ENCODE measurements at places on chromosomes 5 and 9.
A peak's percentile ranks its signal among the peaks of the same experiment; 100 is the strongest.

DNA sequence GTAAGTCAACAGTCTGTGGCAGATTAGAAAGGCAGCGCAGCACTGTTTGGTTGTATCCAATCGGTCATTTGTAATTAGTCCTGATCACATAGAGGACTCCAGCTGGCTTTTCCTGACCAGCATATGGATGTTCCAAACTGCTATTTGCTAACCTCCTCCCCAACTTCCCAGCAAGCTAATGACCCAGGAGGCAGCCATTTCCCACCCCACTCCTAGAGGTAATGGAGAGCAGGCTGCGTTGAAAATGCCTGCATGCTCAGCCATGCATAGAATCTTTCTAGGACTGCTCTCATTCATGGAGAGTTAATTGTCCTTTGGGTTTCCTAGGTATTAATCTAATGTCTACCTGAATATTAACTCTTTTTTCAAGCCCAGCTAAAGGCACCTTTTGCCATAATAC lies 850.6 kb upstream of the WWC1 start:
- no peak for DNase-seq

GRCh38 chr9:127835991-127836516 lies 18.4 kb downstream of the ENG start:
- DNase-seq: no peak

DNA sequence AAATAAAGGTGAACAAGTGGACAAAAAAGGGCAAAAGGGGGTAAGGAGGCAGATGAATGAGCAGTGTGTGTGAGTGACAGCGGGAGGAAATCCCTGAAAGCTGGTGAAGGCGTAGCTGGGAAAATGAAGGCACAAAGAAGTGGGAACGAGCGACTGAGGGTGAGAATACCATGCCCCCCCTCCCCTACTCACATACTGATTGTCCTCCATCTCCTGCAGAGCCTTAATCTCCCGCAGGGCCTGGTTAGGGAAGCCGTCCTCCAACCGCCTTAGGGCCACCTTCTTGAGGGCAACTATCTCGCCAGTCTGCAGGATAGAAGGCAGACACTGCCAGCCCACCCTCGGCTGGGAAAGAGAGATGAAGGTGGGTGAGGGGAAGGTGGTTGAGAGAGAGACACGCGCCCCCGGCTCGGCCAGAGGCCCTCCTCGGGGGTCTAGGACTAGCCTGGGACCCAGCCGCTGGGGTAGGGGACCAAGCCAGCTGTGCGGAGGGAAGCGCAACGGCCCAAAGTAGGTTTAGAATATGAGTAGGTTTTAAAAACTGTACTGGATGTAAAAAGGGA lies 522 bp downstream of the CDK20 start:
- DNase-seq: no peak

- DNase-seq: no peak
These were observed 263.9 kb downstream of the PAPPA start for GRCh38 chr9:116417464-116417863.

DNA sequence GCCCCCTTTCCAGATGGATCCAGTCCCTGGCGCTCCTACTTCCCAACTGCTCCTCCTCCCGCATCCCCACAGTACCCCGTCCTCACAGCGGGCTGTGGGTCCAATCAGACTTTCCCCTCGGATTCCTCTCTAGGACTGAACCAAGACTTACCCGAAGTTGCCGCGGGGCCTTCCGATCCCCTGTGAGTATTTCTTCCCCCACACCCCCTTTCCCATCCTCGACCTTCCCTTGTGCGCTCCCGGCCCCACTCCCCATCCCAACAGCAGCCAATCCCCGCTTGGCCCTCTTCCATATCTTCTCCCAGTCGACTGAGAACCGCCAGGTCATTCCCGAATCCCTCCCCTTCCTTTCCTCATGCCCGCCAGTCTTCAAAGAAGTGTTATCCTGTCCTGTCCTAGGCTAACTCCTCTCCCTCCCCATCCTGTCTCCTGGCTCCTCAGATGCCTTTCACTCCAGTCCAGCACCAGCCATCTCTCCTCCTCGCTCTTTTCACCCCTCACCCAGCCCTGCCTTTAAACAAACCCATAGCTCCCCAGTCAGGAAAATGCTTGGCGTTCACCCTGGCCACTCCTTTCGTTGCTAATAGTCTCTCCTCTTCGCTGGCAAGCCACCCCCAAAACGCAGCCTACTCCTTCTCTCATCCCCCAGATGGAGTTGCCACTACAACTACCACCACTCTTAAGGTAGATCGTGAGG lies 646 bp downstream of the SWI5 start:
- DNase-seq: no peak

DNA sequence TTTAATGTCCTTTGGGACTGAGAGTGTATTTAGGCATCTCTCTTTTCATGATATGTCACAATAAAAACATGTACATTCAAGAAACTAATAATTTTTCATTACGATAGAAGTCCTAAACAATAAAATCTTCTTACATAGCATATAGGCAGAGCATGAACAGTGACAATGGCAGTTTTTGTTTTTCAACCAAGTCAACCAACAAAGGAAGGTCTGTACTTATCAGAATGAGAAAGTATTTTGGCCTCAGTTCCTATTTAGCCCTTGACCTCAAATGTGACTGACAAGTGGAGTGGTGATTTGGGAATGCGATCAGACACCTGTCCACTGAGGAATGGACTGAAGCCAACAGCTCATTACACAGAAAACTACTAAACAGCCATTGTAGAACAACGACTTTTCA lies 219.5 kb downstream of the TMEM161B start:
- no peak for DNase-seq

GRCh38 chr5:74974451-74975091 lies 77.8 kb downstream of the GCNT4 start:
- no peak for DNase-seq

DNA sequence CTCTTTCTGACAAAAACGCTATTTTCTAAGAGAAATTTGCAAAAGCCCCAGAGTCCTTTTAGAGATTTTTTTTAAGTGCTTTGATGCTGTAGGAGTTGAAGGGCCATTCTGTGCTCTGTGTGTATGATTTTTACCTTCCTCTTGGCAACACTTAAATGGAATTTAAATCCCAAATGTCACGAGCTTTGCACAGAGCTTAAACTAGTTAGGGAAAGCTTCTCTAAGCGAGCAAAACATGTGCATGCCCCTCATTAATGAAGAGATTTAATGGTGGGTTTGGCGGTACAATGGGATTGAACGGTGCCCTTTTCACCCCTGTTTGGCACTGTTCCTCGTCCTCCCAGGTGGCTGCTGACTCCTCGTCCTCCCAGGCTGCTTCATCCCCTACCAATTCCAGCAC lies 220.7 kb downstream of the DRD1 start:
- DNase-seq: no peak

- DNase-seq: peak; percentile 23
These were observed 20.6 kb downstream of the SPTLC1 start for GRCh38 chr9:92094655-92095054.

DNA sequence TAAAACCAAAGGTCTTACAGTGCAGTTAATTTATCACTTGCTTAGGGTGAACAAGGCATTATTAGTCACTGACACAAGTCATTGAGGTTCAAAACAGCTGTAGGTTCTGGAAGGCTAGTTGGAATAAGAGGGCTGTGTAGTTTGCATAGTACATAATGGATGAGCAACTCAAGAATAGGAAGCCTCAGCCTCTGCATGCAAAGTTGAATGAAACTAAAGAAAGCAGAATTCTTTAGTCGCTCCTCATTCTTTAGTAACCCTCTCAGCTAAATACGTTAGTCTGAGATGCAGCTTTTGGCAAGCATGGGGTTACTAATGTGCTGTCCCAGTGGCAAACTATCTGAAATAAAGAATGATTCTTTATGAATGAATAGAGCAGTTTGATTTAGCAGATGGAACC lies 74.2 kb downstream of the ADGRV1 start:
- DNase-seq: no peak

DNA sequence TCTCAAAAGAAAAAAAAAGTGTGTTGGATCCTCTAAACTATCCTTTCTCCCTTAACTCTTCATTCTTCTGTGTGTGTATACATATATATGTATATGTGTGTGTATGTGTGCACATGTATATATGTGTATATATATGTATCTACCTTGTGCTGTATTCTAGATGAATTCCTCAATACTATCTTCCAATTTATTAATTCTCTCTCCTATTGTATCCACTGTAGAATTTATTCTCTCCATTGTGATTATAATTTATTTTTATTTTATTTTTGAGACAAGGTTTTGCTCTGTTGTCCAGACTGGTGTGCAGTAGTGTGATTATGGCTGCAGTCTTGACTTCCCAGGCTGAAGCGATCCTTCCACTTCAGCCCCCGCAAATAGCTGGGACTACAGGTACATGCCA lies 147.1 kb upstream of the ZNF618 start:
- no peak for DNase-seq

DNA sequence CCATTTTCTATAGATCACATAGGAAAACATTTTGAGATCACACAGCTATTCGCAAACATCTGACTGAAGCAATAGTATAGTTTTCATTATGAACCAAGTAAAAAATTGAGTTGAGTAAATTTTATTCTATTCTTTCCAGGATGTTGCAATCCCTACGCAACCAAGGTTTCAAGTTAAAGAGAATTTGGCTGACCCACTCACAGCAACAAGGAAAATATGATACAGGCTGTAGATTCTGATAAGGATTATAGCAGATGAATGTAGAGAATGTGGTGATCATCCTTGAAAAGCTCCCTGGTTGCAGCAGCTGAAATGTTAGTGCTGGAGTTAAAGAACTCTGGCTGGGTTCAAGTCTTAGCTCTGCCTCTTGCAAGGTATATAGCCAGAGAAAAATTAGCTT lies 4.7 kb downstream of the ABCA1 start:
- DNase-seq: no peak

DNA sequence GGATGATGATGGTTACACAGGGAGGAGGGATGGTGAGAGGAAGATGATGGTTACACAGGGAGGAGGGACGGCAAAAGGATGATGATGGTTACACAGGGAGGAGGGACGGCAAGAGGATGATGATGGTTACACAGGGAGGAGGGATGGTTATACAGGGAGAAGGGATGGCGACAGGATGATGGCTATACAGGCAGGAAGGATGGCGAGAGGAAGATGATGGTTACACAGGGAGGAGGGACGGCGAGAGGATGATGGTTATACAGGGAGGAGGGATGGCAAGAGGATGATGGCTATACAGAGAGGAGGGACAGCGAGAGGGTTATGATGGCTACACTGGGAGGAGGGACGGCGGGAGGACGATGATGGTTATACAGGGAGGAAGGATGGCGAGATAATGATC lies 64.1 kb upstream of the FCN1 start:
- DNase-seq: no peak

DNA sequence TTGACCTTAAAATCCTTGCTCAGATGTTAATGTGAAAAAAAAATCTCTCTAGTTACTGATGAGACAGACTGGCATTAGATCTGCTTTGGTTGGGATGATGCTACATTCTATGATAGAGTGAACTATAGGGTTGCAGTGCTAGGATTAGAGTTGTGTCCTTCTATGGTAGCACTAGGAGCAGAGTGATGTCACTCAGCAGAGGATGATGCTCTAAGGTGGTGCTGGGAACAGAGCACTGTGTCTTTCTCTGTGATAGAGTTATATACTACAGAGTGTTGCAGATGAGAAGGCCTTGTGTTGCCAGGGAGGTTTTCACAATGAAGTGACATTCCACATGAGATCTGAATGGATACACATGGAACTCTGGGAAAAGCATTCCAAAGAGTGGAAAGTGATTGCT lies 462.3 kb downstream of the CDH12 start:
- DNase-seq: no peak

GRCh38 chr5:173984218-173984617 lies 4.8 kb upstream of the C5orf47 start:
- no peak for DNase-seq

DNA sequence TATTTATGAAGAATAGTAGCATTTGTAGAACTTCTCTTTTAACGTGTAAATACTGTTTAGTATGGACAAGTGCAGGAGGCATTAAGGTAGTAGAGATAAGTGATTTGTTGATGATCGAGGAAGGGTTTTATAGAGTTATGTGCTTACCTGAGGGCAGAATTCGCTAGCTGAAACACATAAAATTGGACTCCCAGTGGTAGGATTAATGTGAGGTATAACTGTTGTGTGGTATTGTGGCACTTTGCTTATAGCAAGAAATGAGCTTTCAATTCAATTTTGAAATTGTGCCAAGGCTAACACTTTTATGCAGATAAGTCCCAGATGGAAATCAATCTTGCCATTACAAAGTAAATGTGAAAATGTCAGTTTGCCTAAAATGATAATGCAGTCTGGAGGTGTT lies 1.2 kb downstream of the AP3S1 start:
- DNase-seq: no peak

DNA sequence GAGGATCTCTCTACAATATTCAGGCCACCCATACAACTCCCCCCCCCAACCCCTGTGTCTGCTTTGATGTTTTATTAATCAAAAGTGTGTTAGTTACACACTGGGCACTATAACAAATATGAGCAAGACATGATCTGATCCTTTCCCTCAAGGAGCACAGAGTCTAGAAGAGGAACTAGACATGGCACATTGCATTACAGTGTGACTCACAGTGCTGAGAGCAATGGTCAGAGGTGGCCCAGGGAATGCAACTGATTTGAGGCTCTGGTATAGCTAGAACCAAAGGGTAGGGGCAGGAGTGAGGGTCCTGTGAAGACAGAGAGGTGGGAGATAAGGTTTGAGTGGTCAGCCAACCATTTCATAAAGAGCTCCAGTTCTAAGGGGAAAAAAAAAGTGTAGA lies 539.2 kb downstream of the ACTL7B start:
- DNase-seq: no peak

DNA sequence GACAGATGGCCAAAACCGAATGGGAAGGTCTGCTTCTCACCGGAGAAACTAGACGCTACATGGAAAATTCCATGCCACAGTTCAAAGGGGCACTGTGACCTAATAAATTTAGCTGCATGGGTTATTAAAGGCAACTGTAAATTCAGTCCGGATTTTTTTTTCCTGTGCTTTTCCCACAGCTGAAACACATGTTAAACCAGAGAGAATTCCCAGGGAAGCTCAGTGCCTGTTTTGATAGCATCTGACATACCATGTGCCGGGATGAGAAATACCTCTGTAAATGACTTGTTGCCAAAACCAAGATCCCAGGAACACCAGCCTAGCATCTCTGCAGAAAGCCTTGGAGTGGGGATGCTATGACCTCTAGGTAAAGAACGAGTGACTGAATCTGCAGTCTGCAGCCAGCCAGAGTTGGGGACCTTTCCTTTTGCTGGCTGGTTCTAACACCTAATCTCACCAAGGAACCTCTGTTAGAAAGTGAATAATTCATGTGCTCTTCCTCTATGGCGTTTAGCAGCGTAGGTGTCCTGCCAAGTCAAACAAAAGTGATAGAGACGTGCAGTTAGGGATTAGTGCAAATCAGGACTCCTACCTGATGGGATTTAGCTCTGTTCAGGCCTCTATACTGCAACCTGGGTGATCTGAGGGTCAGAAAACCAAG lies 77.9 kb downstream of the SLIT3 start:
- DNase-seq: no peak

DNA sequence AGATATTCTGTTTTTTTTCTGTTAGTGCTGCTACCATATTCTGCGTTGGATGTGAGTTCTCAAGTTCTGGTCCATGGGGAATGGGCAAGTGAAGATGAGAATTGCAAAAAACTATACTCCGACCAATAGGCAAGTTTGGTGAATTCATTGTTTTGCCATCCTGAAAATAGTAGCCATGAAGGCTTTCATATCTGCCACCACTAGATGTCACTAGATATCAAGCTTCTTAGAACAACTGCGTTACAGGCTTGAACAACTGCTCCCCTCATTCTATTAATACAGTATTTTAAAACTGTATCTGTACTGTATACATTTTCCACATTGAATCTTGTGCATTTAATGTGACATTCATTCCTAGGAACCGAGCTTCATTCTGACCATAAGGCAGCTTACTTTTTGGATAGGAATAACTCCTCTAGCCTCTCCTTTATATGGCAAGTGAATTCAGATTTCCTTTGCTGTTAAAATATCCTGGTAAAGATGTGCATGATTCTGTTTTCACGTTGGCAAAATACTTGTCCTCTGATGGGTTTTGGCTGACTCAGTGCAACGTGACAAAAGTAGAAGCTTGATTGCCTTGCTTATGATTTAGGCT lies 163.6 kb downstream of the SREK1 start:
- no peak for DNase-seq
